Upper lobe of left lung (tissue), 6 donors: ENCODE measurements at places on chromosomes 11 and 22.

GRCh38 chr11:46254133-46254491 lies 23.4 kb upstream of the CREB3L1 start:
- peak; percentile 56 for DNase-seq

DNA sequence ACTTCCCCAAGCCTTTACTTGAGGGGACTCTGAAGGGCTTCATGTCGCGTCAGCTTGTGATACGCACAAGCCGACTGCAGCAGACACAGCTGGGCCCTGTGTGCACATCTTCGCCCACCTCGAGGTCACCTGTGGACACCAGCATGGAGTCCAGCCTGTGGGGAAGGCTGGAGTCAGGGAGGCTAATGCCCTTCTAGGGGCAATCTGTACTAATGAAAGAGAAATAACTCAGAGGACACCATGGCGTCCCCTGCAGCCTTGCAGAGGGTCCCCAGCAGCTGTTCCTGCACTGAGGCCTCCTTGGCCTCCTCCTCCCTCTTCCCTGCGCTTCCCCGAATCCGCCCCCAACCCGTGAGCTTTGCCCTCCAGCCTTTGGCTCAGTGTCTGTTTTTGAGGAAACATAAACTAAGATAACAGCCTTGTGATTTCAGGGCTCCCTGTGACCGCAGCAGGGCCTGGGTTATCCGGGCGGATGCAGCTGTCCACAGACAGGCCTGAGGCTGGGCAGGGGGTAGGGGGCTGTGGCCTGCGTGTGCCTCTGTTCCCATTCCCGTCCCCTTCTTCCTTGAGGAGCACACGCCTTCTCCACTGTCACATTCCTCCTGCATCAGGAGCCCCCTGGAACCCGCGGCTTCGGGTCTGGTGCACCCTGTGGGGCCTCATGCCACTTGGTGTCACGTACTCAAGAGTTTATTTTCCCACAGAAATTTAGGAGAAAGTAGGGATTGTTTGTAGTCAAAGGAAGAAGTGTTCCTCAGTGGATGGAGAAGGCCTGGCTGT lies 25.0 kb downstream of the KRTAP5-5 start:
- DNase-seq, result no peak

GRCh38 chr11:70203751-70204465 lies 812 bp downstream of the FADD start:
- peak; percentile 75 for DNase-seq

GRCh38 chr11:114183044-114183511 lies 113.1 kb upstream of the NNMT start:
- DNase-seq, result peak; percentile 65

DNA sequence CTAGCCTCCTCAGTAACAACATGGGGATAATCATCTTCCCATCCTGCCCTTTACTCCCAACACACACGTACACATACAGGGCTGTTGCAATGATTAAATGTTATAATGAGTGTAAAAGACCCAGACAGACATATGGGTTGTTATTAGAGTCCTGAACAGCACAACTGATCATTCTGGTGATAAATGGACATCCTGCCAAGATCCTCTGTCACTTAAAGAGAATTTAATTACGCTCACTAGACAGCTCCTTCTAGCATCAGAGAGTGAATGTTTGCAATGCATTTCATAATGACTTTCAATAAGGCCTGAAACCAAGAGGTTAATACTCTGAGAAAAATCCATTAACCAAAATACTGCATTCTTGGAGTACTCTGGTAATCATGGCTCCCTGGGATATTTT lies 115.8 kb downstream of the KCNC1 start:
- DNase-seq, result no peak

GRCh38 chr11:44542372-44542771 lies 23.1 kb upstream of the CD82 start:
- no peak for DNase-seq

- DNase-seq, result no peak
Observed at GRCh38 chr11:68472778-68473177, 12.2 kb downstream of the PPP6R3 start.

DNA sequence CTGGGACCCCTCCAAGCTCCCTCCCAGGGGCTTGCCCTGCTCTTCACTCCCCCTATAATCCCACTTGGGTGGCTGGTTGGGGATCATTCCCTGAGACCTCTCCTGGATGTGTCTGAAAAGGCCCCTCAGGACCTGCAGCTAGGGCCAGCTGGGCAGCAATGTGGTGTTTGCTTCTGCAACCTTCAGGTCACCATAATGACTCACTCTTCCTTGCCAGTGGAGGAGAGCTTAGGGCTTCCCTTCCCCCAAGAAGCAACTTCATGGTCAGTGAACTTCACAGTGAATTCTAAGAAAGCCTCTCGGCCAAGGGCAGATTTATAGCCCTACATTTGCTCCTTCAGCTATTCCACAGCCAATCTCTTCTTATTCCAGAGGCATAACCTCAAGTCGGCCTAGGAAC lies 45.1 kb upstream of the TSPAN18 start:
- DNase-seq, result no peak

DNA sequence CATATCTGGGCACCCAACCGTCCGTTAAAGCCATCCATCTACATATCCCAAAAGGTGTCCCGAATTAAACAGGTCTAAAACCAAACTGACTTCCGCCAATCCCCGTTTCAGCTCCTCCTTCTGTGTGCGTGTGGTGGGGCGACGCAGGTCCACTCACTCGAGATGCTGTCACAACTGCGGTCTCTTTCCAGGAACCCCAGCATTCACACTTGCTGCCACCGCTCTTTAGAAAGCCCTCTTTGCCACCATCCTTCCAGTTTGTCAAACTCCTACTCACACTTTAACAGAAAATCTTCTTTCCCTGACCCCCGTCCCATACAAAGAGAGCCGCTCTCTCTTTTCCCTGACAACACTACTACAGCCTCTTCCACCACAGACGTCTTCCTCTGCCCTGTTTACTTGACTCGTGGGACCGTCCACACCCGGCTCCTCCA lies 467 bp downstream of the ESS2 start:
- no peak for DNase-seq

DNA sequence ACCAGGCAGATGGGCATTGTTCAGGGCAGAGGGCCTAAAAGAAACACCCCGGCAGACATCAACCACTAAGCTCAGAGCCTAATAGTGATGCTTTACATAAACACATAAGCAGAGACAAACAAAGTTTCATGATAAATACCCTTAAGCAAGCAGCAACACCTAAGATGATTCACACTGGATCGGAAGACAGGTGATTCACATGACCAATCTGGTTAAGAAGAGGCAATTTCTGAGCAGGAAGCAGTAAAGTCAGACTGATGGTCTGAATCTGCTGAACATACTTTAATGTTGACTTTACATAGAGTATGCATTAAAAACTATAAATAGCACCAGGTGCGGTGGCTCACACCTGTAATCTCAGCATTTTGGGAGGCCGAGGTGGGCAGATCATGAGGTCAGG lies 56.1 kb downstream of the SYN3 start:
- DNase-seq, result no peak

GRCh38 chr22:19197997-19198865 lies 19.7 kb upstream of the SLC25A1 start:
- DNase-seq, result no peak

DNA sequence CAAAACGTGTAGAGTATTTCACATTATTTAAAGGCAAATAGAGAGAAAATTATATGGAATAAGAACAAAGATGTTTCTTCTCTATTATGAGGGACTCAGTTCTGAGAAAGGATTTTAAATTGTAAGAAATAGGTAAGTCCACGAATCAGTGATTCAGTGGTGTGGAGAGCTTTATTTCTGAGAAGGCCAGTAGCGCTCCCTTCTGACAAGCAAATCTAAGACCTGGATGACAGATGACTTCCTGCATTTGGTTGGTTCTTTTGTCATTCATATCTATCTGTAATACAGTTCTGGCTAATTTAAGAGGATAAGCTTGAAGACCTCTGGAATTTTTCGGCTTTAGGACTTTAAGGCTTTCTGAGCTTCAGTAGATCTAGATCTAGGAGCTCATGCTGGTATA lies 7.0 kb downstream of the CD3E start:
- DNase-seq, result no peak

GRCh38 chr11:75813622-75814039 lies 1.4 kb upstream of the UVRAG start:
- DNase-seq, result no peak

GRCh38 chr11:99148352-99148751 lies 127.6 kb downstream of the CNTN5 start:
- DNase-seq, result no peak

DNA sequence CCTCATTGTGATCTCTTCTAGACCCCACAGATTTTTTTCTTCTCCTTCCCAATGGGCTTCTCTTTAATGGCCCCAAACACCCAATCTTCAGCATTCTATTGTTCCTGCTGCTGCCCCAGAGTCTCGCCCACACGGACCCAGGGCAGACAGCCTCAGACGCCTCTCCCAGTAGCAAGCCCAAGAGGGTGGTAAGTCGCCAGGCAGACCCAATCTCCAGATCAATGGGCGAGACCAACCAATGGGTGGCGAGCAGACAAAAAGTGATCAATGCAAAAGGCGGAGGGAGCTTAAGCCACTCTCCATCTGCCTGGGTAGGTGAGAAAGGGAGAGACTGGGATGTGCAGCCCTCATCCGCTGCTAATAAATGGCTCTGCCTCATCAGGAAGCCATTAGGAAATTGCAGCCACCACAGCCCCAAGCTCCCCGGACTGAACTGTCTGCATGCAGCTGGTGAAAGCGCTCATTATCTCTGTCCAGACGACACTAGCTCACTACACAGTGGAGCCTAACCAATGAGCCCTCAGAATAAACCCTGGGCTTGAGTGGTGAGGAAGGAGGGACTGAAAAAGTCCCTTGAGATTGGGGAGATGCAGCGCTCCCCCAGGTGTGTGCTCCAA lies 81.8 kb downstream of the ETS1 start:
- DNase-seq, result no peak

- DNase-seq, result no peak
Observed at GRCh38 chr11:66365711-66366619, 5.6 kb downstream of the SLC29A2 start.

DNA sequence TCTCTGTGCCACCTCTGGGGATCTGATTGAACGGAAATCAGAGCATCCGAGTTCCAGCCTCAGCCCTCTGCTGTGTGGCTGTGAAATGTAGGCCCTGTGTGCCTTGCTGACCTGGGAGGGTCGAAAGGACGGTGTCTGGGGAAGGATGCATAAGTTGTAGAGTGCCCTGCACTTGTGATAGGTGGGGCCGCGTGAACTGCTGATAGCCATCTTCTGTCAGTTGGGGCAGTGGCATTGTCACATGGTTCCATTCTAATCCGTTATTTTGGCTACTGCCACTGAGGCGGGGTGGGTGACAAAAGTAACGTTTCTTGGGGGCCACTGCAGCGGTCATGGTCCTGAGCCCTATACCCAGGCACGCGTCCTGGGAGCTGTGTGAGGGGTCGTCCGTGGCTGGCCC lies 63.4 kb downstream of the LRP5 start:
- DNase-seq, result no peak

DNA sequence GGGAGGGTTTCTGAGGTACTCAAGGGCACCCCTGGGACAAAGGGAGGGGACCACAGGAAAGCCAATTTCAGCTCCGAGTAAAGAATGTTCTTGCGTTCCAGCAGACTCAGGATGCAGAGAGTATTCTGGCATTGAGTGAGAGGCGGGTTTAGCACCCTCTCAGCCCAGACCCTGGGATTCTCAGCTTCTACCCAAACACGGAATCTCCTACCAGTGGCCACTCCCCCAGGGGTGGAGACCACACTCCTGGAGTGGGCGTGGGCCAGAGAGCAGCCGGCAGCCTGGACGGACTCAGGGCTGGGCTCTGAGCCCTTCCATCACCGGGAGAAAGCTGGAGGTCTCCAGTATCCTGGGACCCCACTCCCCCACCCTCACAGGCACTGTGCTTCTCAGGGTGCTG lies 26.1 kb upstream of the TTLL12 start:
- DNase-seq, result no peak

DNA sequence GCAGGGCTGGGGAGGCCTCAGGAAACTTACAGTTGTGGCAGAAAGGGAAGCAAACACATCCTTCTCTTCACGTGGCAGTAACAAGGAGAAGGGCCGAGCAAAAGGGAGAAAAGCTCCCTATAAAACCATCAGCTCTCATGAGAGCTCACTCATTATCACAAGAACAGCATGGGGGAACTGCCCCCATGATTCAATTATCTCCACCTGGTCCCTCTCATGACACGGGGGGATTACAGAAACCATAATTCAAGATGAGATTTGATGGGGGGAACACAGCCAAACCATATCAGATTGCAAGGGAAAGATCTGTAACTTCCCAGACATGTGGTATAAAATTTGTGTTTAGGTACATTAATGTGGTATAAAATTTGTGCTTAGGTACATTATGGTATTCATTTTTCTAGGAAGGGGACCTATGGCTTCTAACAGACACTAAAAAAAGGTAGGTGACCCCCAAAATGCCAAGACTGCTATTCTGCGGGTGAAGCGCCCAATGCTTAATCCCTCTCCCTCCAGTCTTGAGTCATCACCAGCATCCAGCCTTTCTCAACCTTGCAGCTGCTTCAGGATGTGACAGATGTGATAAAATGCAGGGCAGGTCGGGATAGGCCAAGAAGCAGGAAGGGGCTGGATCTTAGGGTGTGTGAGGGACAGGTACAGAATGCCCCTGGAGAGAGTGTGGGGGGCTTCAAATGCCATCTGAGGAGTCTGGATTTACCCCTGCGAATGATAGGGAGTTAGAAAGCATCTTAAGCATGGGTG lies 57.7 kb upstream of the AMPD3 start:
- no peak for DNase-seq
